CD4-positive, alpha-beta T cell treated with Interleukin-4 for 4 hours (primary cell): ENCODE measurements at places on chromosomes 7 and 10.

DNA sequence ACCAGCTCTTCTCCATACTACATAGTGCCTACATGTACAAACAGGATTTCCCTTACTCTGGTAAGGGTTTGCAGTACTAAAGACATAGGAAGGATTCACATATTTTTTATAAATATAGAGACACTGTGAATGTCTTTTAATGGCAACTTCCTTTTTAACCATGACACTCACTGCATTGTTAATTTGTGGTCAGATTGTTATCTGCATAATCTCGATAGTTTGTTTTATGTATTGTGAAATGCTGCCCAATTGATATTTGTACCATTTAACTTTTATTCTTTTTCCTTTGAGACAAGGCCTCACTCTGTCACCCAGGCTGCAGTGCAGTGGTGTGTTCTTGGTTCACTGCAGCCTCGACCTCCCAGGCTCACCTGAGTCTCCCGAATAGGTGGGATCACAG lies 39.7 kb downstream of the SP8 start:
- DNase-seq: no peak

DNA sequence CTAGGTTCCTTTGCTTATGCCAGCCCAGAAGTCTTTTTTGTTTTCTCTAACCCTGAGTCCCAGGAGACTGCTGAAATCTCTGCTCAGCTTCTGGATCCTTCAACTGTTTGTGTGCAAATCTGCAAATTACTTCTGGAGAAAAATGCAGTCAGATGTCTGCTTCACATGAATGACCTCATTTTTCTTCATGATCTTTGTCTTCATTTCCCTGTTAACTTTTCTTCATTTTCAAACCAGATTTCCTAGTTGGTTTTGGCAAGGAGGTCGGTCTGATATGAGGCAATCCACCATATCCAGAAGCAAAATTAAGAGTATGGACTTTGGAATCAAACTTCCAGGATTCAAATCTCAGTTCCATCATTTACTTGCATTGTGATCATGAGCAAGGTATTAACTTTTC lies 66.8 kb downstream of the ZNF503 start:
- DNase-seq: no peak

GRCh38 chr7:121833991-121834390 lies 39.0 kb upstream of the PTPRZ1 start:
- DNase-seq: no peak

GRCh38 chr7:36315309-36315944 lies 74.2 kb upstream of the ANLN start:
- DNase-seq: no peak

- DNase-seq: no peak
These were observed 51.9 kb upstream of the COMTD1 start for GRCh38 chr10:75287697-75288096.

- DNase-seq: no peak
These were observed 1583.6 kb upstream of the LRRTM3 start for GRCh38 chr10:65342245-65342644.

- no peak for DNase-seq
These were observed 2.0 kb downstream of the CALML3 start for GRCh38 chr10:5526691-5527331.

DNA sequence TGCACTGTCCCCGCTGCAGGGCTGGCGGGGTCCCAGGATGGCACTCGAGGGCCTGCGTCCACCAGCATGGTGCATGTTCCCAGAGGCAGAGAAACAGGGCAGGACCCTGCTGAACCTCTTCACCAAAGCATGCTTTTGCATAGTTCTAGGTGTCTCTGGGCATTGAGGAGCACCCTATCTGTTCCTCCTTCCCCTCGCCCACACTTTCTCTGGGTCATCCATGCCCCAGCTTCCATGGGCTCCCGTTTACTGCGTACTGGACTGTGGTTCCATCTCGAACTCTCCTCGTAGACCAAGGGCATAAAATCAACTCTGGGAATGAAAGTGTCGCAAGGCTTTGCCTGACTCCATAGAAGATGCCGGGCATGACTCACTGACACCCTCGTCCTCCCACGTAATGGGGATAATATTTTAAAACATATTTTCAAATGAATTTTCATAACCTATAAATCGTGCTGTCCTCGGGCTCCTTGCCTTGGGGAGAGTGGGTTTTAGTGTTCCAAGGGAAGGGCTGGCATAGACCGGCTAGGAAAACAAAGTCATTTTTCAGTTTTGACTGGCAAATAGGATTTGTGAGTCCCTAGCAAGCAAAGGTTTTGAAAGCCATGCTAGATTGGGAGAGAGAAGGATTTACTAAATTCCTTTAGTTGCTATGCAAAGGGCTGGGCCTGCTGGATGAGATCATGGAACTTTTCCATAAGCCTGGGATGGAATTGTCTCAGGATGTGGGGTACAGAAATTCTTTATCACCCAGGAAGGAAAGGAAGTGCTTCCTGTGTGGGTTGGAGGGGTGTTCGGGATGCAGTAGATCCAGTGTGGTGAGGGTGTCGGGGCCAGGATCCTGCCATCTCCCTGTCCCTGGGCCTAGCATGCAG lies 498.7 kb upstream of the MKI67 start:
- DNase-seq: no peak

DNA sequence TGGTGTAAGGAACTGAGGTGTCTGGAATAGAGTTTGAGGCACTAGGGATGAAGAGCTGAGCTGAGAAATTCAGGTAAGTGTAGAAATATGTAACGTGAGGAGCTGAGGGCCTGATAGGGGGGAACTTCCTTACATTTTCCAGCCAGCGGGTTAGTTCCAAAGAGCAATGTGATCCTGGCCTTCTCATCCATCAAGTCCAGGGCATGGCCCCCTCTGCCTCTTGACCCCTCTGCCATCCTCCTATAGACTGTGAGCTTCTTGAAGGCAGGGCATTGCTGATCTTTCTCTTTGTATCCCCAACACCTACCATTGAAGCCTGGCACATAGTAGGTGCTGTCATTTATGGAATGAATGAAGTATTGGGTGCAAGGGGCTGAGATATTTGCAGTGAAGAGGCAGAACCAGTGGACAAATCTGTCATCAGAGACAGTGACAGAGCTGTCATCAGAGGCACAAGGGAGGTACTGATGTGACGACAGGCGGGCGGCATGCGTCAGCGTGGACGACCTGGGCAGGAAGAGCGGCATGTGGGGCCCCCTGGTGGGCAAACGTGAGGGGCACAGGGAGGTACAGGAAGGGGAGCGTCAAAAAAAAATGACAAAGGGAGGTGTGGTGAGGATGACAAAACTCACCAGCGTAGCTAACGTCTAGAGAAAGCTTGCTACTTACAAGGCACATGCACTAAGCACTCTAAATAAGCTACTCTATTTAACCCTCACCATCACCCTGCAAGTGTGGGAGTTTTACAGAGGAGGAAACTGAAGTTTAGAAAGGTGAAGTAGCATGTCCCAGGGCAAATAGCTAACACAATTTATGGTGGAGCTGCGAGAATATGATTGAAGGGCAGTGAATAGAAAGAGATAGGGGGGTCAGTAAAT lies 5.2 kb upstream of the CAMK2G start:
- peak; percentile 93 for DNase-seq

DNA sequence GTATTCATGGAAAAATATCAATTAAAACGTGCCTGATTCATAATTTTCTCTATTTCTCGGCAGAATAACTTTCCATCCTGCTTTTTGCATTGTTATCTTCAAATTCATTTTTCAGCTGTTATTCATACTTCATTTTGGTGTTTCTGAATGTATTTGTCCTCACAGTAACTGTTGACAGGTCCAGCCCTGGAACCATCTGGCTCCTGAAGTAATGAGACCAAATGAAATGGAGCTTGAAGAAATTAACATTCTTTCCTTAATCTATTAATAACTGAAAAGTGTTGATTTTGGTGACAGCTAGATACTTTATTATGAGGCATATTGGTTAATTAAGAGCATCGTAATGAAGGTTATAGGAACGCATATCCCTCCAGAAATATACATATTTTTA lies 257.0 kb upstream of the MINDY3 start:
- DNase-seq: no peak

DNA sequence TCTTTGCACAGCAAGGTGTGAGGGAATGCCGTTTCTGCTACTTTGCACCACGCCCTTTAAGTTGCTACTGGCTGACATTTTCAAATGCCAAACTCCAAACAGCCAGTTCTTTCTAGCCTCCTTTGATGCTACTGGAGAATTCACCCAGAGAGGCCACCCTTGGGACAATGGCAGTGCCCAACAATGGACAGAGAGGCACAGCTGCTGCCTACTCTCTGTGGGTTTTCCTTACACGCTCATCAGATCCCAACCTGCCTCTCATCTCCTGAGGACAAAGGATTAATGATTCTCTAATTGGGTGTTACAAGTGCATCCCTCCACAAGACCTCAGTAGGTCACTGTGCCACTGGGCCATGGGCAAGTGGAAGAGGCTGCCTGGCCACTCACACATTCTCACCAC lies 105.8 kb downstream of the COBL start:
- DNase-seq: no peak

DNA sequence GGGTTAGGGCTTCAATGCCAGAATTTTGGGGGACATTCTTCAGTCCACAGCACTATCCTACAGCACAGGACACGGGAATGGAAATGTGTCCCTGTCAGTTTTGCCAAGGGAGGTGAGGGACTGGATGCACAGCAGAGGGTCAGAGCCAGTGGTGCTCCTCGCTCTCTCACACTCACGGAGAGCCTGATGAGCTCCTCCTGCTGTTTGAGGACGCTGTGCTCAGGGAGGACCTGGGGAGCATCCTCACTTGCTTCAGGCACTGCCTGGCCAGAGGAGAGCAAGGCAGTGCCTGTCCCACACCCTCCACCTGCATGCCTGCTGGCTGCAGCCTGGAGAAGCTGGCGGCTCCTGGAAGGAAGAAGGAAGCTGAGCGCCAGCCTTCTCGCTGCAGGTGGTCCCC lies 58.6 kb downstream of the RAMP3 start:
- no peak for DNase-seq

GRCh38 chr7:142228537-142229104 lies 29.2 kb downstream of the PRSS58 start:
- no peak for DNase-seq

DNA sequence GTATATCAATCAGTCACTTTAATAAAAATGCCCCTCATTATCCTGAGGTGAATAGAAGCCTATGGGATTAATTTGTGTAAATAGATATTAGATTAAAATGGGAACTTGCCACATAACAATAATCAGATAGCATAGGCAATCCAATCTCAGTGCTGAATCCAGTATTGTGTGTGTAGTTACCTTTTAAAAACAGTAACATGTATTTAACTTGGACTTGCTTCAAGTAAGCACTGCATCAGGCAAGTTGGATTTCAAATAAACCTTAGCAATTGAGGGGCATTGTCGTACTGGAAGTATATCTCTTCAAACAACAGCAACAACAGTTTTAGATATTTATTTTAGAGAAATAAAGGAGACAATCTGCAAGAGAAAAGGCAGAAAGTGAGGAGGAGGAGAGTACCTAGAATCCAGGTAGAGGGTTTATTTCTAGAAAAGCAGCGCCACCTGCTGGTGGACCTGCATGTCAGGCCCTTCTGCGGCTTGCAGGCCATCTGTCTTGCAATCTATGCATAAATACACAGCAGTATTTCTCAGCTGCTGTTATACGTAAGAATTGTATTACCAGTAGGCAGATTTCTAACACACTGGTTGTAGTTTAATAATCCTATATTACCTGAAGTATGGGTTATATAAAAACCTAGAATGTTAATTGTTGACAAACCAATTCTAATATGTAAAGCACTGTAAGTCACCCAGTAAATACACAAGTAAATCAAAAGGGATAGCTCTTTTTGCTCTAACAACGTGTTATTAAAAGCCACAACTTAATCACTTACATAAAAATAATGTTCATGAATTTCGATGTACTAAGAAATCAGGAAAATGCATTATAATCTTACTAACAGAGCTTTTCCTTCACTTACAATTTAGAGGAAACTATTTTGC lies 652.8 kb downstream of the KCNMA1 start:
- DNase-seq: peak; percentile 47

GRCh38 chr10:20257422-20257821 lies 441.2 kb downstream of the PLXDC2 start:
- no peak for DNase-seq

DNA sequence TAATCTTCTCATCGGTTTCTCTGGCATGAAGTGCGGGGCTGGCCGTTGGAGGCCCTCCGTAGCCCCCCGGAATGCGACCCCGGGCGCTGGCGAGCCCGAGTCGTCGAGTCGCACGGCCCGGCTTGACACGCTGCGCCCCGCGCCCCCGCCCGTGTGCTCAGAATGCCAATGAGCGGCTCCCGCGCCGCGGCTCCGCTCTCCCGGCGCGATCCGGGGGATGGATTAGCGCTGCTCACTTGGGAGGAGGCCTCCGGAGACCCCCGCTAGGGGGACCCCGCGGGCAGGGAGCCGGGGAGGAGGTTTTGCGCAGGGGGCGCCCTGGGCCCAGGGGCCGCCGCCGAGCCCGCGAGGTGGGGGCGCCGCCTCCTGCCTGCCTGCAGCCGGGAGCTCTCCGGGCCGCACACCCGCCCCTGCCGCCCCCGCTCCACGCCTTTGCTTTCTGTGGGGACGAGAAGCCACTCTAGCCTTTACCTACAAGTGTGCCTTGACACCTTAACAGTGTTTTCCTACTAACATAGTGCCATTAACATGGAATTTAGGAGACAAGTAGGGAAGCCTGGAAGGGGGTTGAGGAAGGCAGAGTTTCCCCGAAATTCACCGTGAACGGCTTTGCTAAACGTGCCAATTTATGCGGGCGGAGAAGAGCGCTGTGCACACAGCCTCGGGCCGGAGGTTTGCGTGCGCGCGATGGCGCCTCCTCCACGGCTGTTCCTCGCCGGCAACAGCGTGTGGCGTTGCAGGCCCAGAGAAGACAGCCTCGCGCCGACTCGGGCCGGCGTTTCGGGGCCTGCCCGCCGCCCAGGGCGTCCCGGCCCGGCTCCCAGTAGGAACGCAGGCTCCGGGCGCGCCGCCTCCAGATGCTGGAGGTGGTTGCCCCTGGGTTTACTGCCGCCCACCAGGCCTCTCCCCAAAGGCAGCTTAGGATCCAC lies 7.1 kb downstream of the SHH start:
- peak; percentile 11 for DNase-seq

DNA sequence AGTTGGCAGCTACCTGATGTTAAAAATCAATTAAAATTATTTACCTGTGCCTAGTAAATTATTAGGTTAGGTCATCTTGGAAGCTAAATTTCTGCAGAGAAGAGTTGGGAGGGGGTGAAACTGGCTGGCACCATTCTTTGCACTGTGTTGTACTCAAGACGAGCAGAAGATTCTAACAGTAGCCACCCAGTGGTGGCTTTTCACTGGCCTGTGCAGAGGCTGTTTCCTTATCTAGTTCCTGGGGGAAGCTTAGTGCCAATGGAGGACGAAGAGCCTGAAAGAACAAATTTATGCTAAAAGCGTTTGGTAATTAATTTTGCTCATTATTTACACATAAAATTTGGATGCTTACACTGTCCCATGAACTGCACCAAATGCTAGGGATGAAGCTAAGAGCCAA lies 595.3 kb downstream of the XPNPEP1 start:
- DNase-seq: no peak

DNA sequence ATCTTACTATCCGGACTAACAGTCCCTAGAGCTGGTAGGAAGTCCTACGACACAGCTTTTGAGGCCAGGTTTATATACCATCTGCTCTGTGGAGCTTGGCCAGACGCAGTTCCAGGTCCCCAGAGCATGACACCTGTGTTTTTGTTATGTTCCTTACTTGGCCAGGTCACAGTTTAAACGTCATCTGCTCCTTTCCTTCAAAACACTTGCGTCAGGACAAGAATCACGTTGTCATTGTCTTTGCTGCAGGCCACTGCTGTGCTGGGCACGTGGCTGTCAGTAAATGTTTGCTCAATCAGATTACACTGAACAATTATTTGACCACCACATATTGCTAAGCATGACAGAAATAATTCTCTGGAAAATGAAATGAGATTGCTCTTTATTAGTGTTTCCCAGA lies 23.9 kb downstream of the SLC18A2 start:
- no peak for DNase-seq
